ENCODE measurements at places on chromosomes 6 and 20.

- no peak for DNase-seq
Measured at GRCh38 chr20:50735813-50736212, 4.4 kb downstream of the PARD6B start.

- peak; percentile 20 for DNase-seq
Measured at GRCh38 chr6:30102414-30102969, 10.4 kb downstream of the TRIM31 start.

GRCh38 chr20:46085179-46085851 is 4.4 kb downstream of the NCOA5 start:
- peak; percentile 44 for DNase-seq

- DNase-seq: no peak
Measured at GRCh38 chr20:31836853-31837608, 8.4 kb downstream of the FOXS1 start.

DNA sequence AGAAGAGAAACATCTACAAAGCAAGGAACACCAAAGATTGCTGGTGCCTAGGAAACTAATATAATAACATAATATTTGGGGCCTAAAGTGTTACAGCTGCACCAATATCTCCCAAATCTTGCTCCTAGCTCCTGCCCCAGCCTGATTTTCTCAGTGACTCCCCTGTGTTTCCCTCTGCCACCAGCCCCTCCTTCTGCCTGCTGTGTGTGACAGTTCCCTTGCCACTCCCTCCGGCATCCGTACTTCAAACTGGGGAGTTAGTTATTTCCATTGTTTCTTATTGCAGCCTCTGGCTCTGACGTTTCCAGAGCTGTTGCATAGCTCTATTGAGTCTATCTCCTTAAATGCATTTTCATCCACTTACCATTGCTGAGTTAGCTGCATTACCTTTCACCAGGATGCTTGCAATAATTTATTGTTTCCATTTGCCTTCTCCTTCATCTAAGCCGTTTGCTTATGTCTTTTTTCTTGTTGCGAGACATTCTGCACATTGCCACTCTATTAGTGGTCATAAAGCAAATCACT is 43.1 kb downstream of the ESR1 start:
- no peak for DNase-seq

- peak; percentile 4 for DNase-seq
Measured at GRCh38 chr6:38876475-38876874, 161.4 kb downstream of the DNAH8 start.

DNA sequence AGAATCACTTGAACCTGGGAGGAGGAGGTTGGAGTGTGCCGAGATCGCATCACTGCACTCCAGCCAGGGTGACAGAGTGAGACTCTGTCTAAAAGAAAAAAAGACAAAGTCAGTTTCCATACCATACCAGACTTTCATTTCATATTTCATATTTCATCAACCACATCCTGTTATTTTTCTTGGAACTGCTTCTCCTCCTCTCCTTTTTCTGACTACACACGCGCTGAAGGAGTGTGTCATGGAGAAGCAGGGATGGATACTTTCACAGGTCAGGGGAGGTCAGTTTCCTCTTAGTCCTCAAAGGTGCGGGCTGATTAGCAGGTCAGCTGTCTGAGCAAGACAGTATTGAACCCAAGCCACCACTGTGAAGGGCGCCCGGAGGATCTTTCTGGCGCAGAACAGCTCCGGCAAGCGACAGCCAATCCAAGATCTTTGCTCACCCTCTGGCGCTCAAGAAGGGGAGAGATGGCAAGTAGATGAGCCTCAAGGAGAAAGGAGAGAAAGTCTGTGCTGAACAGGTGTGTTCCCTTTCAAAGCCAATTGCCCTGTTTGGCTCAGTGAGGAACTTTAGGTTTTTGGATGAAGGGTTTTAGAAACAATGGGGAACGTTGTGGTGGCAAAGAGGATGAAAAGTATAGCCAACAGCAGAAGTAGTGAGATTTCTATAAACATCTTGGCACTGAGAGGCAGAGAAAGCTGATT is 18.9 kb upstream of the SYNJ2 start:
- DNase-seq: peak; percentile 87

DNA sequence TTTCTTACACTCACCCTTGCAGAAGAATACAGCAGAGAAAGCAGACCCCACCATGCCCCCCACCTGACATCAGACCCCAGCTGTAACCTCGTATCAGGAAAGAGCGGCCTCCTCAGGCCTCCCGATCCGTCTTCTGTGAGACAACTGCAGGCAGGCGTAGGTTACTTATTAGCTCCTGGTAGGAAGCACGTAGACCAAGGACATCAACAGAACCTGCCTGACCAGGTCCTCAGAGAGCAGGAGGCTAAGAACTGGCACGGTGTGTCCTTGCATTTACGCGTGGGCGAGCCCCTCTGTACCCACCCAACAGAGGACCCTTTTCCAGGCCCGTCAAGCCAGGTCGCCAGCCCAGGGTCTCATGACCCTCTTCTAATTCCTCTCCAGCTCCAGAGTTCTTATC is 51.0 kb downstream of the ABHD12 start:
- DNase-seq: no peak

DNA sequence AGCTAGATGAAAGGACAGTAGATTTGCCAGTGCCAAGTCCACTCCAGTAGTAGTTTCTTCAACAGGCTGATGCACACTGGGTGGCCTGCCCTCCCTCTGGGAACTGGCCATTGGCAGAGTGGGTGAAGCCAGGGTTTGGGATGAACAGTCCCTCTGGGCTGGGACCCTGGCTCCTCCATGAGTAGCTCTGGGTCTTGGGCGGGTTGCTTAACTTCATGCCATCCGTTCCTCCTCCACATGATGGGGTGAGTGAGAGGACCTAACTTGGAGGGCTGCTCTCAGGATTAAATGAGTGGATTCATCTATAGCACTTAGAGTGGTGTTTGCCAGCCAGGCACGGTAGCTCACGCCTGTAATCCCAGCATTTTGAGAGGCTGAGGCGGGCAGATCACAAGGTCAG is 47.2 kb downstream of the PLAGL2 start:
- no peak for DNase-seq

GRCh38 chr20:62518911-62519310 is 43.1 kb upstream of the GATA5 start:
- DNase-seq: no peak
